ENCODE measurements at places on chromosomes 12 and 14. TPM values are rescaled to one million over a fixed set of nuclear protein-coding genes. Genes with fewer than 3 reads are reported as not detected.

TDRD9 gene
- 2.7 TPM for total RNA-seq

KRT78 gene
- not detected for total RNA-seq

KRT72 gene
- not detected for total RNA-seq

KERA gene
- not detected for total RNA-seq

ACSM4 gene
- total RNA-seq: not detected

RPGRIP1 gene
- not detected for total RNA-seq

CPNE8 gene
- 21.3 TPM for total RNA-seq

CEBPE gene
- 0.13 TPM for total RNA-seq

IGF1 gene
- total RNA-seq: 1.7 TPM

CDC42BPB gene
- total RNA-seq: 83.0 TPM

BRI3BP gene
- total RNA-seq: 5.1 TPM

B4GALNT1 gene
- total RNA-seq: 2.9 TPM
